Effector CD8-positive, alpha-beta T cell (primary cell): ENCODE measurements at places on chromosomes 6 and 20.

DNA sequence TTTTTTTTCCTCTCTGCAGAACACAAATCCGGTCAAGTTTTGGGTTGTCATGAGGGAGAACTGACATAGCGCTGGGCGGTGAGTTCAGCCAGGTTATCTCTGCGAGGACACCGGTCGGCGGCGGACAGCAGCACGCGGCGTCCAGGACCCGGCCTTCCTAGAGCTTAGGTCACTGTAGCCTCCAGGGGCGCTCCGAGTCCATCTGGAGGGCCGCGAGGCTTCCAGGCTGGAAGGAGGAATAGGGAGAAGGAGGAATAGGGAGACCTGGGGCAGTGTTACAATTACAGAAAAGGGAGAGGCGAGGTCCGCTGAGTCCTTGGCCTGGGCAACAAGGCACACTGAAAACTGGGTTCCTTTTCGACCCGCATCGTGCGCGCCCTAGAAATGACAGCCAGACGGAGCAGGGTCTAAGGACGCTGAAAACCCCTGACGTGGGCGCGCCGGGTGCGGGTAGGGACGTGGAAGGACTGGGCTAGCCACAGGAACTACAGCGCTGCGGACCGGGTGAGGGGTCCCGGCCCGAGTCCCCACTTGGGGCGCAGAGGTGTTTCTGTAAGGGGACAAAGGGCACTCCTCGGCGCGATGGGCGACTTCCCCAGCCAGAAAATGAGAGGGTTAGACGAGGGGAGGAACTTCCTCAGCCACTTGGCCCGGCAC, 536 bp upstream of the FNDC1 start:
- no peak for DNase-seq

GRCh38 chr6:164216368-164216767, 801.9 kb downstream of the QKI start:
- DNase-seq: no peak

GRCh38 chr20:35005463-35005961, 49.8 kb downstream of the MYH7B start:
- no peak for DNase-seq

GRCh38 chr20:20344476-20344875, 23.4 kb upstream of the INSM1 start:
- DNase-seq: no peak

DNA sequence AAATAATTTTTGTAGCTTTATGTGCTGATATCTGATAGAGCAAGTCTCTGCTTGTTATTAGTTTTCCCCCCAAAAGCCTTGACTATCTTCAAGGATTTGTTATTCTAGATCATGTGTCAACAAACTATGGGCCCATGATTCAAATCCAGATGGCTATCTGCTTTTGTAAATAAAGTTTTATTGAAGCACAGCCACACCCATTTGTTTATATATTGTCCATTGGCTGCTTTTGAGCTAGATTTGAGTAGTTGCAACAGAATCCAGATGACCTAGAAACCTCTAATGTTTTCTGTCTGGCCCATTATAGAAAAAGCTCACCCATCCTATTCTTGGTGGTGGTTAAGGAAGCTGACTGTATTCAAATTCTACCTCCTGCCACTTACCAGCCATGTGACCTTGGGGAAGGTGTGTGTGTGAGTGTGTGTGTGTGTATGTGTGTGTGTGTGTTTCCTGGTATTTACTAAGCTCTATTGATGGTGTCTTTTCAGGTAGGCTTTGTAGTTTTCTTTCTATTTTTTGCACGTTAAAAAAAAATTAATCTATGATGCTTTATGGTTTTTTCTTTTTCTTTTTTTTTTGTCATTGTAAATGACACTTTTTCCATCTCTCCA, 1.3 kb upstream of the GTSF1L start:
- DNase-seq: peak; percentile 13

- peak; percentile 45 for DNase-seq
These were observed 18.7 kb downstream of the DIDO1 start for GRCh38 chr20:62907384-62908317.

- no peak for DNase-seq
These were observed 2.9 kb upstream of the IER3 start for GRCh38 chr6:30747300-30747687.
